Myocyte (in vitro differentiated cells): ENCODE measurements at places on chromosomes 11 and 22. TPM values are rescaled to one million over a fixed set of nuclear protein-coding genes. Genes with fewer than 3 reads are reported as not detected.

Gene SMTNL1
- total RNA-seq, result 0.16 and 0.21 TPM in 2 replicates

DNA sequence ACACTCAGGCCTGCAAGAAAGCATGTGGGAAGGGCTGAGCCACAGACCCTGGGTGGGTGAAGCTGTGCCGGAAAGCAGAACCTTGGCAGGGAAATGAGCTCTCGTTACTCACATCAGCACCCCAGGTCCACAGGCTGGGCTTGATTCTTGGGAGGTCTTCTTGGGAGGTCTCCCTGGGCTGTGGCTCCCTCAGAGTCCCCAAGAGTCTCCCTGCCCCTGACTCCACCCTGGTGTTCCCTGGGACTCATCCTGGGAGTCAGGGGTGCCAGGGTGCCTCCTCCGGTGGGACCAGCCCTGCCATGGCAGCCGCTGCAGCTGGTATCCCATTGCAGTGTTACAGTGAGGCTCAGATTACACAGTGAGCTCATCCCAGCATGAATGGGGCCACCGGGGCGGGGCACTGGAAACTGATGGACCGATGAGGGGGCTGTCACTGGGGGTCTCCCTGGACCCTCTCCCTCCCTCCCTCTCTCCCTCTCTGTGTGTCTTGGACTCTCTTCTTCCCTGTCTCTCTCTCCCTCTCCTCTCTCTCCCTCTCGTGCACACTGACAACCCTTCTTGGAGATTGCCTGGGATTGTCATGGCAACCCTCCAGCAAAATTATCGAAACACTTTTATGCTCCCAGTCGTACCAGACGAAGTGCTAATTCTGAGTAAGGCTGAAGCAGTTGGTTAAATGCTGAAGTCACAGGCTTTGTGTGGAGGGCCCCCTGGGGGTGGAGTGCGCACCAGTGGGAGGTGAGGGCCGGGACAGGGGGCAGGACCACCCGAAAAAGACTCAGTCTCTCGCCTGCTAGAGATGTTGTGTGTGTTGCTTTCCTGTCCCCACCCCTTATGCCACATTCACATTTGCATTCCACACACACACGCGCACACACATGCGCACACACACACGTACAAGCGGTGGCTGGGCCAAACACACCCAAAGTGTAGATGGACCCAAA, 8.6 kb upstream of the C11orf96 start:
- DNase-seq, result peak; percentile 55

Gene IL17REL
- not detected in 2 replicates for total RNA-seq

Gene P2RX6
- 72.8 and 103 TPM in 2 replicates for total RNA-seq

GRCh38 chr11:128291007-128291406, 296.4 kb downstream of the ETS1 start:
- DNase-seq, result no peak
